ENCODE measurements at places on chromosomes 1 and 21.

GRCh38 chr1:111571239-111571638 lies 48.4 kb upstream of the RAP1A start:
- no peak for DNase-seq

DNA sequence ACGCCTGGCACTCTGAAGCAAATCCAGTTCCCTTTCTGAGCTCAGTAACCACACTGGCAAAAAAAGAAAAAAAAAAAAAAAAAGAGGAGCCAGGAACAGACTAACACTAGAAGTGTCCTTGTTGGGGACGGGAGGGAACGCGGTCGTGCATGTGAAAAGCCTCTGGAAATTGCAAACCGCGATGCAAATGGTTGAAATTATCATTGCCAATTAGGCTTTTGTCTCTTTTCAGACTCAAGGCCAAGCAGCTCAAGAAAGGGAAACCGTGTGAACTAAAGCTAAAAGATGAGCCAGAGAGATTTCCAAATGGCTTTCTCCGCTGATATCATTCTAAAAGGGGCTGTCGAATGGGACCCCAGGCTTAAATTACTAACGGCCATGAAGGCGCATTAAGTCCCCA lies 13.5 kb downstream of the TRABD2B start:
- DNase-seq: no peak

DNA sequence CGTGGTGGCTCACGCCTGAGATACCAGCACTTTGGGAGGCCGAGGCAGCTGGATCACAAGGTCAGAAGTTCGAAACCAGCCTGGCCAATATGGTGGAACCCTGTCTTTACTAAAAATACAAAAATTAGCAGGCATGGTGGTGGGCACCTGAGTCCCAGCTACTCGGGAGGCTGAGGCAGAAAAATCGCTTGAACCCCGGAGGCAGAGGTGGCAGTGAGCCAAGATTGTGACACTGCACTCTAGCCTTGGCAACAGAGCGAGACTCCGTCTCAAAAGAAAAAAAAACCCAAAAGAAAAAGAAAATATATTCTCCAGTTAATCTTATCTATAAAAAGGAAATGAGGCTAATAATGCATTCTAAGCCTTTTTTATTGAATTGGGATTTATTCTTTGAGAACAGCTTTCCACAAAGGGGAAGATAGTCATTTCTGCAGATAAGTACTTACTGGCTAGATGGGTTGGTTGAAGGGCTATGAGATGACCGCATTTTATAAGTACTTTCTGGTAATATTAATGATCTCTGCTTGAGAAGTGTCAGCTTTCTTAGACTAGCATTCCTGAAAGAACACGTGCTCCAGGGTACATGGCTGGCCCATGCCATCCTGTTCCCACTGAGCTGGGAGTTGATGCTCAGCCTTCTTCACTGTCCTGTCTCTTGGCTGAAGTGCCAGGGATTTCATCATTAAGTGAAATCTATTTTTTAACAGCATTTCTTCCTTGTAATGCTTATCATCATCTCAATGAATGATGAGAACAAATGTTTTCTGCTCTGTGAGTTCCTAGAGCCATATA lies 57.9 kb downstream of the SASS6 start:
- DNase-seq: no peak

DNA sequence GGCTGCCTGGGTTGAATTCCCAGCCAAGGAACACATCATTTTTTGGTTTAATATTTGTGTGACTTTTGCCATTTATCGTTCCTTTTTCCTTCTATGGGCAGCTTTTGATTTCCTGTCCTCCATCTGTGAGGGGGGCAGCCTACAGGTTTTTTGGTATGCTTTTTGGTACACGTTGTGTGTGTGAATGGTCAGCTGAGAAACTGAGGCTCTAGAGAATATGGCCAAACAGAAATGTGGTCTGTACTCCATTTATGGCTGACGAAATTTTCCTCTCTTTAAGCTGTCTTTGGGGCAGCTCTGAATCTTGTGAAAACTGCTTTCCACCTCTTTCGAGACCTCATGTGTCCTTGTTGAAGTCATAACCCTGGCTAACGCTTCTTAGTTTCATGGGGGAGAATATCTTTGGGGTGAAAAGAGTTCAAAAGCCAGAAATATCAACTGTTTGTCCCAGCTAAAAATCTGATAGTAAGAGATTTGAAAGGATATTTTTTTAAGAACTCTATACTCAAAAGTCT lies 26.6 kb downstream of the NRDC start:
- DNase-seq: no peak

- no peak for DNase-seq
Measured at GRCh38 chr1:201769966-201770365, 59.0 kb upstream of the IPO9 start.

Data from neuronal stem cell (in vitro differentiated cells).